Psoas muscle (tissue), 8 donors: ENCODE measurements at places on chromosomes 4 and X. TPM values are rescaled to one million over a fixed set of nuclear protein-coding genes. Genes with fewer than 3 reads are reported as not detected.

The NXF2 gene
- polyA plus RNA-seq: not detected

The ABCB7 gene
- 9.1 TPM for polyA plus RNA-seq

The PFKFB1 gene
- 15.9 TPM for polyA plus RNA-seq

The VSIG4 gene
- polyA plus RNA-seq: 5.8 TPM

The GAB3 gene
- 0.61 TPM for polyA plus RNA-seq

The NPY1R gene
- 0.29 TPM for polyA plus RNA-seq

The DCAF8L2 gene
- not detected for polyA plus RNA-seq
